ENCODE measurements at places on chromosomes 1 and 21.

DNA sequence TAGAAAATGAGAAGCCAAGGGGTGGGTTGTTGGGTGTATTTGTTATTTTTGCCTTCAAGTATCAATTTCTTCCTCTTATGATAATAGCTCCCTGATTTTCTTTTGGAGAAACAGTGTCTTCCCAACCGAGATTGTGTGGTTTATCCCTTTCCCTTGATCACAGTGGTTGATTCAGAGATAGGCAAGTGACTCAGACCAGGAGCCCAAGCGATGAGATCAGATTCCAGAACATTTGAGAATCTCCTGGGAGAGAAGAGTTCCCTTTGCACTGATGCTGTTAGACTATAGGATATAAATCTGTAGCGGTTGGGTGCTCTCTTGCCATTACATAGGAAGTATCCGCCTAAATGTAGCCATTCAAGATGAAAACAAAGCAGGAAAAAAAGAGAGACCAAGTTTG is 90.1 kb upstream of the WDR26 start:
- no peak for DNase-seq

- DNase-seq: no peak
Measured at GRCh38 chr1:232980986-232981560, 30.7 kb downstream of the NTPCR start.

GRCh38 chr1:60279798-60280197 is 206.2 kb upstream of the C1orf87 start:
- no peak for DNase-seq

DNA sequence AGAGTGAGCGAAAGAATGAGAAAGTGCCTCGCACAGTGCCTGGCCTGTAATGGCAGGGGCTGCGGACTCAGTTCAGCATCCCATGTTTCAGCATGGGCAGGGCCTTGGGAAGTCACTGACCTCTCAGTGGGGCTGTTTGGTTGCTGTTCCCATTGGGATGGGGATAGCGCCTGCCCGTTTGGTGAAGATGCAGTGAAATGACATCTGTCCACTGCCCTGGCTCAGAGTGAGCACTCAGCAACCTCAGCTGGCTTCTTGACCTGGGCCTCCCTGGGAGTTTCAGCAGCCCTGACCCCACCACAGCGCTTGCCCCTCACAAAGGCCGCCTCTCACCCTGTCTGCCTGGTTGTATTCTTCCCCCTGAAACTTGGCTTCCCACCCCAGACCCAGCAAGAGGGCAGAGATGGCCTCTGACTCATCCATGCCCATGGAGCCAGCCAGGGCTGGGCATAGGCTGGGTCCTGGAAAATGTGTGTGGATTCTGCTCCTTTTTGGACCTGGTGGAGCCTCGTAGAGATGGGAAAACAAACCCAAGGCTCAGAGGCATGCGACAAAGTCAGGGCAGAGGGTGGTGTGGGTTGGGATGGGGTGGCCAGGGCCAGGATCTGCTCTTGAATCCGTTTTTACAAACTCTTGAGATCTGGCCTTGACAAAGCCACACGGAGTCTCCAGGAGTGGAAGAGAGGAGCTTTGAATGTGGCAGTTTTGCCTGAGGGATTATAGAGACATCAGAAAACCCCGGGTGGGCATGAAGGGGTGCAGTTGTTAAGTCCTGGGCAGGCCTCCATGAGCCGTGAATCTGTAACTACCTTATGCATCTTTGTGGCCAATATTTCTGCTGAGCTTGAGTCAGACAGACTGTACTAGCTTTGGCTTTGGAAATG is 1.2 kb downstream of the XKR8 start:
- DNase-seq: no peak

DNA sequence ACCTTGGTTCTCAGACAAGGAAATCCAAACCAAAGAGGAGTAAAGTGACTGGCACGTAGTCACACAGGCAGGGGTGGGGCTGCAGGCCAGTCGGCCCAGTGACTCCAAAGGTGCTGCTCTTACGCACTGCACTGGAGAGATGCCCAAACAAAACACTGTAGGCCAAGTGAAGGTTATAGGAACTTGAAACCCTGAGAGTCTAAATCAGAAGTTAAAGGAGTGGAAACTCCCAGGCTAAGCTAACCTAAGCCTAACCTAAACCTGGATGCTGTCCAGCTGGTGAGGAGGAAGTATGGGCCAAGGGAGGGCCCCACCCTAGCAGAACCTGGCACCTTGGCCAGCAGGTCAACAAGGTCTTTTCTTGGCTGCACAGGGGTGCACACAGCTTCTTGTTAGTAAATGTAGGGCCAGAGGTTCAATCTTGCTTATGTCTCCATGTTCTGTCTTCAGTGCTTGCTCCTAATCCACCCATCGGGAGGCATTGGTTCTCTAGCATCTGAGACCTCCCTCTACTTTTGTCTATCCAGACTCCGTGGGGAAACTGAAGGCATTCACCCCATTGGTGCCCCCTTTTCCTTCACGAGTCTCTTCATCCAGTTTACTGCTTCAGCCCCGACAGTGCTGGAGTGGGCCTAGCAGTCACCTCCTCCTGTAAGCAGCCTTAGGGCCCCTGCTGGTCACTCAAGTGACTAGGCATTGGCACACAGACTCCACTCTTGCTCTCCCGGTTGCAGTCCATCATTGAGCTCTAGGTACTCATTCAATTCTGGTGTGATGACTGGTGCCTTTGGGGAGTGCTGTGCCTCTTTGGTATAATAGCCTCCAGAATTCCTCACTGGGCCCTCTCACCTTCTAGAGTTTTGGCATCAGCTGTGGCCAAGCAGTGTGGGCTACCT is 12.9 kb upstream of the TMEM125 start:
- no peak for DNase-seq

DNA sequence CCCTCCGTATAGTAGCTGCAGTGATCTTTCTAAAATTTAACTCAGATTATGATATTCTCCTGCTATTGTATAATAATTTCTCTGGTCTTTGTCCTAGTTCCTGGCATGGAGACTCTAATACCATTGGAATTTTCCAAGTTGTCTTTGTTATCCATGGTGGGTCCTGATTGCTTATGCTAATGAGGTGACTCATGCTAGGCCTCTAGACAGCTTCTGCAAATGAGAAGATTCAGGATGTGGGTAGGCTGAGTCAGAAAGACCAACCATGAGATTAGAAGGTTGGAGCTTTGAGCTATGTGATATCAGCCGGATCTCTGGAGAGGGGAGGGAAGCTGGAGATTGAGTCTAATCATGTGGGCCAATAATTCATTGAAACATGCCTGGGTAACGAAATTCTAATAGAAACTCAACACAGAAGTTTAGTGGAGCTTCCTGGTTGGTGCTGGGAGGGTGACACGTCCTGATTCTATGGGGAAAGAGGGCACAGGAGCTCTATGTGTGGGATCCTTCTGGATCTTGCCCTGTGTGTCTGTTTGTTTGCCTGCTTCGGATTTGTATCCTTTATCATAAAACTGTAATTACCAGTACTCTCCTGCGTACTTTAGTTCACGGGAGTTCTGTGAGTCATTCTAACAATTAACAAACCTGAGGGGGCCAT is 73.2 kb upstream of the CNIH3 start:
- DNase-seq: no peak

DNA sequence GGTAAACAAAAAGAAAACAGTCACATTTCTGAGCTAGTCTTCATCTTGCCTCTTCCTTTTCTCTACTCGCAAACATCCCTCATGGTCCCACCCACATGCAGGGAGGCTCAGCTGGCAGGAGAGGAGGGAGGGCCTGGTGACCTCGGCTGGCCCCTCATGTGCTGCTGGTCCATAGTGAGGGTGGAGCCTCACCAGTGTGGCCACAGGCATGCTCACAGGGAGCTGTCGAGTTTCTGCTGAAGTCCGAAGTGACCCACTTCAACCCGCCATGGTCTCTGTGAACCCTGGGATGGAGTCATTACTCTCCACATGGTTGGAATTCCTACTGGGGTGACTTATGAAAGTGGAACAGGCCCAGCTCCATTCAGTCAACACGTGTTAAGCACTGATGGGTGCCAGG is 253.4 kb downstream of the RHOU start:
- DNase-seq: no peak

DNA sequence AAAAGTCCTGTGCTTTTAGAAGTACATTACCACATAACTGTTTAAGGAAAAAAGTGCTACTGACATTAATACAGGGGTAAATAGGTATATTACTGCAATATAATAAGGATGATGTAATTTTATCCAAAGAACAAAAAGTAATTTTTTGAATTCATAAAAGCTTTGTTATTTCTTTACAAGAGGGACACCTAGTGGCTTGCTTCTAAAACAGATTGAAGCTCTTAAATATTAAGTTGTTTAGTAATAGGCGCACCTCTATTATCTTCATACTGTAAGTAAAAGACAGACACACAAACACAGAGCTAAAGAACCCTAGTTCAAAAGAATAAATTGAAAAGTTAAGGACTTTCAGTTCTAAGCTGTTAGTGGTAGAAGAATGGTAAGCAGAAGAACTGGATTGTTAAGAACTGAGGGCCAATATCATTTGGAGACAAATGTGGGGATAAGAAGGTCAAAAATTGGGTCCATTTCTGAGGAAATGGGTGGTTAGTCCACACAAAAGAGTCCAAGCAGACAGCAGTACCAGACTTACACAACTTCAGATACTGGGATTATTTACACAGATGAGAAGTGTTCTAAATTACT is 15.4 kb downstream of the ZNHIT6 start:
- DNase-seq: no peak

- DNase-seq: no peak
Measured at GRCh38 chr1:112110031-112110430, 120.6 kb upstream of the KCND3 start.

DNA sequence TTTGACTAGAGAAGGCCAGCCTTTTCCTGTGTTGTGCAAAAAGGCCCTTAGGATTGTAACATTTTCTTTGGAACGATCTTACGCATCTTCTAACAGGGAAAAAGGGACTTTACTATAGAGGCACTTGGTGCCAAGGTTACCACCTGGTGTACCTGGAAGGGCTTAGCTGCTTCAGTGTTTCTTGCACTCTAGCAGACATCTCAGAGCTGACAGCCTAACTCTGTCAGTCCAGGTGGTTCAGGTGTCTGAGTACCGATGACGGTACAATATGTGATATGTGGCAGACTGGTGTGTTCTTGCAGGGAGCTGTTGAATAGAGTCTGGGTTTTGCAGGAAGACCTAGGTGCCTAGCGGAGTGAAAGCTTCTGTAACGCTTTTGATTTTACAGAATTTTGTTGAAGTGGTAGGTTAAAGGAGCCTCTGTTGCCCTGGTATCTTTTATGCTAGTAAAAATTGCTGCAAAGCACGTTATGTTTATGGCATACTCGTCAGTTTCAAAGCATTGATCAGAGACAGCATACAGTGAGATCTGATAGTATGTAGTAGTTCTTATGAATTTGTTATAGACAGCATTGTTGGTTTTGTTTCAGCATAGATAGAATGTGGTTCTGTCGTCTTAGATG is 1.4 kb downstream of the MAGI3 start:
- no peak for DNase-seq

- DNase-seq: no peak
Measured at GRCh38 chr1:37719572-37720195, 27.4 kb downstream of the CDCA8 start.

DNA sequence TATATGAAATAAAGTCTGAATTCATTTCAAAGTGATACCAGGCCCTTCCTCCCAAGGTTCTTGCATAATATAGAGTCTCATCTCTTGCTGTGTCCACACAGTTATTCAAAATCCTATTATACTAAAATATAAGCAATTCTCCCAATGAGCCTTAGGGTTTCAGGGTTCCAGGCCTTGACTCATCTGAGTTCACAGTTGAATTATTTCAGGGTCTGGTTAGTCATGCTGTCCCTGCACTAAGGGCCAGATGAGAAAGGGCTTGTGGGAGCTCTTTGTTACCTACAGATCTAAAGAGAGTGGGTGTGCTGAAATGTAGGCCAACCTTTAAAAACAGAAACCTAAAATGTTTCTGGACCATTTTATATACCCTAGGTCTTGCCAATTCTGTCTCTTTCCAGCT is 337.5 kb upstream of the LRRC7 start:
- DNase-seq: no peak

DNA sequence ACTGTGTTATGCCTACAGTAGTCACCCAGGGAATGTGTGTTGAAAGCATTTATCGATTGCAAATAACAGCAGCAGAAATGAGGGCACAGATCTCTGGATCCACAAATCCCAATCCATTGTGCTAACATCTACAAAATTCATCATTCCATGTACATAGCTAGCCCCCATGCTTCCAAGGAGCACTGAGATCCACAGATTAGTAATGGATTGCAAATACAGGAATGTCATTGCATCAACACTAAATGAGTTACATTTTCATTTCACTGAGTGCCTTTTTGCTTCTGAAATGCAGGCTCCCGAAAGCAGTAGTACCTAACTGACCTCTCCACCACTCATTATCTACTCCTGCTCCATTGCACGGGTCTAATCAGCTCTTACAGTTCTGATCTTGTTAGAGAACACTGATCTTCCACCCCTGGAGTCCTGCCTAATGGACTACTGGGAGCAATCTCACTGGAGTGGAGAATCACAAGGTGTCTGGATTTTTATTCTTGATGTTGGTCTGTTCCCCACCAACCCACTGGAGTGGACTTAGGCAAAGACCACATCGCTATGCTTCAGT is 30.5 kb downstream of the ASTN1 start:
- no peak for DNase-seq

GRCh38 chr1:5877001-5877400 is 115.2 kb downstream of the NPHP4 start:
- DNase-seq: no peak

DNA sequence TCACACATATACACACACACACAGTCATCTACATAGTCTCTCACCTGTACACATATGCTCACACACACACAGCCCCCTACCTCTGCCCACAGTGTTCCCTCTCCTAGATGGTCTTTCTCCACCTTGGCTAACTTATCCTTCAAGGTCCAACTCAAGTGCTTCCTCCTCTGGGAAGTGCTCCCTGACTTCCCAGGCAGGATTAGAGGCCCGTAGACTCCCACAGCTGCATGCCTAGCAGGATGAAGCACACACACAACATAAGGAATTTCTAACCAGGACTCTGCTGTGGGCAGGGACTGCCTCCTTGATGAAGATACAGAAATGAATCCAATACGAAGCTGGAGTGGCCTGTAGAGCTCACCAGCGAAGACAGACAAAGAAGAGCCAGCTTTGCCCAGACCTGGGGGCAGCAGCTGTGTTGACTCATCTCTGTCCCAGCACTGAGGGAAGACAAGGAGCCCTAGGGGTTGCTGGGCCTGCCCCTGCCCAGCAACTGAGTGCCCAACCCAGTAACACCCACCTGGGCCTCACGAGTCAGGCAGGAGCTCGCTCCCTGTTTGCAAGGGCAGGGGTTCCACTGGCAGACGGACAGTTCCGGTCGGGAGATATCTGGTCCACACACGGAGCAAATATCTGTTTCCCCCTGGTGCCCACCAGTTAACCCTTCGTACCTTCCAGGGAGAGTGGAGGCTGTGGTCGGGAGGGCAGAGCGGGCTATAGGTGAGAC is 100.8 kb downstream of the DMRTB1 start:
- DNase-seq: no peak

DNA sequence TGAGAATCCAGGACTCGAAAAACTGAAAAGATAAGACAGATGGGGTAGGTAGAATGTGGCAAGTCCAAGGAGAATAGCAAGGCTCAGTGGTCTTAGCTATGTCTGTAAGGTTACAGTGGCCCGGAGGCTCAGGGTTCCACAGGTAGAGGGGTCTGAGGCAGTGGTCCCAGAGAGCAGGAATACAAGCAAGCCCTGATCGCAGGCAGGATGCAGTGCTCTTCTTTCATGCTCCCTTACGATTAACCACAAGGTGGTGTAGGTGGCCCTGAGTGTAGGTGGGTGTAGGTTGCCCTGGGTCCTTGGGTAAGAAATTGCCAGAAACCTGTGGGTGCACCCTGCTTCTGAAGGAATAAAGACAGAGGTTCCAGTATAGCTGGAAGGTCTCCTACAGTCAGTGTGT is 99.1 kb upstream of the RAB3GAP2 start:
- DNase-seq: no peak

GRCh38 chr1:169240449-169241232 is 127.0 kb downstream of the NME7 start:
- DNase-seq: no peak

GRCh38 chr1:244049162-244050013 is 1.7 kb upstream of the ZBTB18 start:
- DNase-seq: peak; percentile 40
